ENCODE measurements at places on chromosomes 5 and 9.

- no peak for DNase-seq
Measured at GRCh38 chr9:19517202-19517942, 108.6 kb downstream of the ACER2 start.

DNA sequence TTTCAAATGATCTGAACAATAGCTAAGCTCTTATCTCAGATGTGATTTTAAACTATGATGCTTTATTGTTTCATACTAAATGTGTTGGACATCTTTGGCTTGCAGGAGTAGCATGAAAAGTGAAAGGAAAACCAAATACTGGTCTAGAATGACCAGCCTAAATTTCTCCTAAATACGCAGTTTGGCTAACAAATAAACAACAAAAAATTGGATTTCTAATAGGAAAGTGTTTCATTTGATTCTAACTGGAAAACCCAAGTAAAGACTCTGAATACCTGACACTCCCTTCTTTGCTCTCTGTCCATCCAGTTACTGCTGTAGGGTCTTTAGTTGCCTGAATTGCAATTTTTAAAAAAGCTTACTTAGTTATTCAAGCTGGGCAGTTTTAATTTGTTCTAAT is 111.7 kb upstream of the ACOT12 start:
- DNase-seq = no peak

DNA sequence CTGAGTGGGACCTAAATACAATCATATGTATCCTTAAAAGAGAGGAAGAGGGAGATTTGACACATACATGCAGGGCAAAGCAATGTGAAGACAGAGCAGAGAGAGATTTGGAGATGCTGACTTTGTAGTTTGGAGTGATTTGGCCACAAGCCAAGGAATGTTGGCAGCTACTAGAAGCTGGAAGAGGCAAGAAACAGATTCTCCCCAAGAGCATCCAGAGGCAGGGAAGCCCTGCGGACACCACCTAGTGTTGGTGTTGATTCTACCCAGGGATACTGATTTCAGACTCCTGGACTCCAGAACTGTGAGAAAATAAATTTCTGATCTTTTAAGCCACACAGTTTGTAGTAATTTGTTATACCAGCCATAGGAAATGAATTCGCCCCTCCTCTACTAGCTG is 64.9 kb upstream of the OSMR start:
- no peak for DNase-seq

DNA sequence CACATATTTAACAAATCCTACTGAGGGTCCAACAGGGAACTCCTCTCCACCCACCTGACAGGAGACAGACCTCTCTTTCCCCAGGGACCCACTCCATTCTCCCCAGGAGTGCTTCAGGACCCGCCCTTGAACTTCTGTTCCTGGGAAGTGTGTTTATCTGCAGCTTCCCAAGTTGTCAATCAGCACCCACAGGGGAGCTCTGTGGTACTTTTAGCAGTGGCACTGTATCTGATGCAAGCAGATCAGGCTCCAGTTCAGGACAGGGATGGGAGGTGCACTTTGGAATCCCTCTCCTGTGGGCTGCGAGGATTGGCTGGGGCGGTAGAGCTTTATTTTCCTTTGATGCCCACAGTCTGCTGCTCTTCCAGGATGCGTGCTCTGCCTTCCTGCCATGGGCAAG is 8.7 kb downstream of the GALNT10 start:
- DNase-seq = no peak

DNA sequence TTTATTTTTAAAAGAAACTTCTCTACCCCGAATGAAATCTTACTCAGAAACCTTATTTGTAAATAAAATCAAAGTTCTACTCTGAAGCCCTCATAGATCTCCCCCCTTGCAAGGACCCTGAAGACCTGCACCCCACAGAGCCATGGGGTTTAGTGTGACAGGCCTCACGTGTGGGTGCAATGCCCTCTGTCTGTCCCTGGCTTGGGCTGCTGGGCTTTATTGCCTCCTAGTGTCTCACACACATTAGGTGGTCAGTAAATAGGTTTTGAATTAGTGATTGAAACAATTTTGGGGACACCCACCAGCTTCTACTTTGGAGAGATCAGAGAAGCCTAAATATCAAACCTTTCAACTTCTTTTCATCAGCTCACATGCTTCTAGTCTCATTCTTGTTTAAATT is 403.7 kb downstream of the KDM4C start:
- DNase-seq = no peak

DNA sequence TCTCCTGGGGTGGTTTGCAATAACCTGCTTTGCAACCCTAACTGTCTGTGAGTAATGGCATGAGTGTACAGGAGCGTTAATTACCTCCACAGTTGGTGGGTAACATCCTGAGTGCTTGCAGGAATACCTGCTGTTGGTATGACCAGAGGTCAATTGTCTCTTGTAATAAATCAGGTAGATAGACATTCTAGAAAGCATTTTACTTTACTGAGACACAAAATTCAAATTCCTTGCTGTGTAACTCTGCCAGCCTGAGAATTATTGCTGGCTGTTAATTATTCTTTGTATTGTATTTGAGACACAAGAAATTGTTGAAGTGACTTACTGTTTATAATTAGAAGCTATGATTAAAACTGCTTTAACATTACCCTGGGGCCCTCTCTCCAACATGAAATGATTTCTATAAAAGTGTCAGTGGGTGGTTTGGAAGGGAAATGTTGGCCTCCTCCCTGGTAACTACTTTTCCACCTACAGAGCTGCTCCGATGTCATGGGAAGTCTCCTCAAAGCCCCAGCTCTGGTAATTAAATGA is 150.8 kb upstream of the ADCY2 start:
- DNase-seq = no peak

GRCh38 chr5:133596049-133596448 is 16.3 kb downstream of the FSTL4 start:
- no peak for DNase-seq

DNA sequence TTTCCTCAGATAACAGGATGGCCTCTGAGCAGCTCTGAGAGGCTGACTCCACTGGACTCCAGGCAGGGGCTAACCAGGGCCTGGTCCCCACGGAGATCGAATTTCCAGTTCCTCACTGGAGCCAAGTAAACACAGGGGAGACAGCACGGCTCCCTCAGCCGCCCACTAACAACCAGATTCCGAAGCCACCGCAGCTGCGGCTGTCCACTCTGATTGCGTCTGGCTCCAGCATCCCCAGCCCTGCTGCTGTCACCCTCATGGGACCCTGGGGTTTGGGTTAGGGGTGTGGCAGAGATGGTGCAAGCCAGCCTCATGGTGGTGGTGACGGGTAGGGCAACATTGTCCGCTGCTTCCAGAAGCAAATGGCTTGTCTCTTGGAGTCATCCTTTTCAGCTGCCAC is 172.6 kb downstream of the RGS3 start:
- DNase-seq = no peak

GRCh38 chr9:93954434-93955061 is 607 bp downstream of the BARX1 start:
- no peak for DNase-seq

- no peak for DNase-seq
Measured at GRCh38 chr9:10268531-10269485, 344.0 kb downstream of the PTPRD start.

GRCh38 chr9:94182532-94182931 is 76.6 kb upstream of the ZNF169 start:
- no peak for DNase-seq

DNA sequence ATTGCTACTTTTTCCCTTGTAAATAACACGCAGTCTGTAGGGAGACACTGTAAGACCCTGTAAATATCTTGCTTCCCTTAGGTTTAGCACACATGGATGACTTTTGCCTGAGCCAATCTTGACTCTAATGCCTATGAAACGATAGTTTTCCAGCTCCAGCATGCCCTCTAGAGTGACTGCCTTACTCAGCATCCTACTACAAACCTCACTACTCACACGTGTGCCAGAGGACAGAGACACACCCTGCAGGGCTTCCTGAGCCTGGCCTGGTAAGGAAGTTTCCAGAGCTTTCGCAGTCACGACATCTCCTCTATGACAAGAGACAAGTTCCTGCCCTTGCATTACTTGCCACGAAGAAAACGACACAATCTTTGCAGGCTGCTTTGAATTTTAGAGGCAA is 138.1 kb downstream of the ATPSCKMT start:
- DNase-seq = no peak

GRCh38 chr9:116149844-116150243 is 3.7 kb upstream of the PAPPA start:
- DNase-seq = no peak

DNA sequence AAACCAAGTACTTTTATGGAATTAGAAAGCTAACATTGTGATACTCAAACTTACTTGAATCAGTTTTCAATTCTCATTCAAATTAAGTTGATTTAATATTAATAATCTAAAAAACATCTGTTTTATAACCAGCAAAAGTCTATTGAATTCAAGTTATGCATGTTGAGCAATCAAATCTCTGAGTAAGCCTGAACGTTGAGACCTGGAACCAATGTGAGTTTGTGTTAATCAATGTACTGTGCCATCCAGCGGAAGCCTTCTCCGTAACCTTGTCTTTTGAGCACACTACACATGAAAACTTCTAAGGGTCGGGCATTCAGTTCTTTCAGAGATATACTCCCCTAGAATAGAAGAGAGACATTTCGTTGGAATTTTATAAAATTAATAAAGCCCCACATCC is 25.9 kb downstream of the SAR1B start:
- DNase-seq = no peak

- DNase-seq = no peak
Measured at GRCh38 chr9:970151-970996, 6.1 kb upstream of the DMRT3 start.

DNA sequence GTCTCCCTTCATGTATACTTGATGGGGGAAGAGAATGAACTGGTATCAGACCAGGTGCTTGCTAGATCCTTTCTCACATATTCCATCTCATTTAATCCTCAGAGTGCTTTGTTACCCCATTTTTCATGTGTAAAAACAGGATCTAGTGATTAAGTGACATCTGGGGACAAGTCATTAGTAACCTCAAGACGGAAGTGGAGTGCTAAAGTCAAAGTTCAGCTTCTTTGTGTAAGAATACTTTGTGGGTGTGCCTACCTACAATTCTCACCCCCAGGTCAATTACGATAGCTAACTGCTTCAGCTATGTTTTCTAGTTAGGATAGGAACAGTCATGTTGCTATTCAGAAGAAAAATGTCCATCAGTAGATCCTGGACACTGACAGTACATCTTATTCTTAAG is 3.1 kb upstream of the FAM120AOS start:
- no peak for DNase-seq

- no peak for DNase-seq
Measured at GRCh38 chr5:115398719-115399118, 102.3 kb upstream of the CCDC112 start.

DNA sequence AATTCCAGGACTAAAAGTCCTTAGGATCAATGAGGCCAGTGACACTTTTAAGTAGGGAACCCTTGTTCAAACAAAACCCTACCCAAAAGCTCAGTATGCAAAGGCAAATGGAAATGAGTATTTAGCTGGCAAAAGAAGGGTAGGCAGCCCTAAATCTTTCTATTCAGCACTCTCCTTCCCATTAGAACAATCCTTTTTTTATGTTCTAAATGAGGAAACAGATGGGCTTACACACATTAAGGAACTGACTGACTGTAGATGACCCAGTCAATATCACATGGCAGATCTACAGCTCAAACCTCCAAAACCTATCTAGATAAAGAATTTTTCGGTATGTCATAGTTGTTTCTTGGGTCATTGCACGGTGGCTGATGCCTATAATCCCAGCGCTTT is 7.2 kb downstream of the CSNK1A1 start:
- no peak for DNase-seq

- DNase-seq = no peak
Measured at GRCh38 chr9:99966716-99967115, 60.3 kb downstream of the STX17 start.

DNA sequence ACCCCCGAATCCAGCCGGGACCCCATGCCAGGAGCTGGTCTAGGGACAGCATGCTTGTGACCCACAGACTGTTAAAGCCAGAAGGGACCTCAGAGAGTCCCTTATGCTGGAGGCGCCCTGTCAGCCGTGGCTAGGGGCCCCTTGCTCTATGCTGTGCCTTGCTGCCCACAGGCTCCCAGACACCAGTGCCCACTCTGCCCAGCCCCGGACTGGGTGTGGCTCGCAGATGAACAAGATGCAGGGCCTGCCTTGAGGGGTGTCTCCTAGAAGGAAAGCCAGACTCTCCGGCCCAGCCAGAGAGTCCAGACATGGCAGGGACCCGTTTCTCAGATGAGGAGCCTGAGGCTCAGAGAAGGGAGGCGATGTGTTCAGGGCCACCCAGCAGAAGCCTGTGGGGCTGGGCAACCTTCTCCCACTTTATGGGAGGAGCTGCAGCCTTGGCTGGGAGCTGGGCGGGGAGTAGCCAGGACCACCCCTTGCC is 85.7 kb downstream of the LMX1B start:
- no peak for DNase-seq

- no peak for DNase-seq
Measured at GRCh38 chr9:9920425-9921060, 692.3 kb downstream of the PTPRD start.

DNA sequence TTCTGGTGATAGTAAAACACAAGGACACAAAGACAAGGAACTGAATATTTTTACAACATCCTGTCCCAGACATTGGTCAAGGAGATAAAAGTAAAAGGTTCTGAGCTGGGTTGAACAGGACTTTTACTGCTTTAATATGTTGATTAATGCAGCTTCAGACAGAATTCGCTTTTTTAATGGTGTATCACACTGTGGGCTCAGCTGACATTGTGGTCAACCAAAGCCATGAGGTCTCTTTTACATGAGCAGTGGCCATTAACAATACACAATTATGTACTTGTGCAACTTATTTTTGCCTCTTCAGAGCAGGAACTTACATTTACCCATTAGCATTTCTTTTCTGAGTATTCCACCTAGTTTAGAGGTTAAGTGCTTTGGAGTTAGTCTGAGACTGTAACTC is 22.8 kb upstream of the ERBIN start:
- DNase-seq = no peak

DNA sequence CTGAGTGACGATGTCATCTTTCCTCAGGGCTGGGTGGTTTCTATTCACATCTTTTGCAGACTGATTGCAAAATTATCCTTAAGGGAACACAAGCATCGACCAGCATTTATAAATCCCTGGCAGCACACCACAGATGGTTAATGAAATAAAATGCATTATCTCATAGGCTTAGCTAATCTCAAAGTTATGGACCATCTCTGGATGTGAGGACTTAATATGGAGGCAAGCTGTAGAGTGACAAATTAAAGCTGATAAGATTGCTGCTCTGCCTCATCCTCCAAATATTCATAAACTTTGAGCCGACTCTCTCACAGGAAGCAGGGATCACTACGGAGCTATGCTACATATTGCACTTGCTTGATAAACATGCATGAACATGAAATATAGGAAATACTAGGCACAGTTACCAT is 663.2 kb upstream of the RGMB start:
- DNase-seq = no peak

DNA sequence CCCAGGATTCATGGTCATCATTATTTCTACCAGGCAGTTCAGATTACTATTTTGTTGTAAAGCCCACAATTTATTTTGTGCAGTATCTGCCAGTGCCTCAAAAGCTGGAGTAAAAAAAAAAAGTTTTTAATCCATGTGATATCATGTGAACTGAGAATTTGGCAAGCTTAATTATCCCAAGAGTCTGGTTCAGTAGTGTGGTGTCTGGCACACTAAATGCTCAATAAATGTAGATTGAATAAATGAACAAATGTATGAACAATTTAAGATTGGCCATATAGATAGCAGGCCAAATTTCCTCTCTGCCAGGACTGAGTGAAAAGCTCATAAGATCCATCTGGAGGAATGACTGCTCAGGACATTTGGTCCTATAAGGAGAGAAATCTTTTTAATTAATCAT is 533.0 kb downstream of the TLE1 start:
- no peak for DNase-seq

GRCh38 chr9:14097666-14098415 is 216.1 kb downstream of the NFIB start:
- DNase-seq = no peak

- DNase-seq = no peak
Measured at GRCh38 chr5:98031926-98032325, 741.5 kb upstream of the RGMB start.

Data from CD4-positive, alpha-beta T cell treated with Interleukin-6 for 4 hours (primary cell).